ENCODE measurements at places on chromosomes 11 and 22. TPM values are rescaled to one million over a fixed set of nuclear protein-coding genes. Genes with fewer than 3 reads are reported as not detected.

LGALS12 gene
- not detected for total RNA-seq

TENM4 gene
- total RNA-seq = 0.27 TPM

CNTN5 gene
- not detected for total RNA-seq

NLRP6 gene
- not detected for total RNA-seq

LMNTD2 gene
- 1.8 TPM for total RNA-seq

POU2AF2 gene
- not detected for total RNA-seq

DPP3 gene
- 56.0 TPM for total RNA-seq

C11orf98 gene
- total RNA-seq = 58.7 TPM

OR4C11 gene
- total RNA-seq = not detected

ARVCF gene
- total RNA-seq = 105 TPM
